Lower lobe of right lung (tissue), 2 donors: ENCODE measurements at places on chromosomes 4 and X. TPM values are rescaled to one million over a fixed set of nuclear protein-coding genes. Genes with fewer than 3 reads are reported as not detected.

Gene RASSF6
- total RNA-seq = 1.9 TPM

Gene SPANXA2
- not detected for total RNA-seq

Gene ALB
- 2.3 TPM for total RNA-seq

Gene PRAF2
- total RNA-seq = 17.4 TPM

Gene MPP1
- 57.0 TPM for total RNA-seq

Gene CLDN2
- not detected for total RNA-seq

Gene EDNRA
- 25.7 TPM for total RNA-seq

Gene HUWE1
- total RNA-seq = 162 TPM

Gene TMEM185A
- total RNA-seq = 19.9 TPM

Gene ZFYVE28
- 12.9 TPM for total RNA-seq
